ENCODE measurements at places on chromosomes 5 and 9.
A peak's percentile ranks its signal among the peaks of the same experiment; 100 is the strongest.

- DNase-seq = no peak
Observed at GRCh38 chr5:109844148-109844547, 154.4 kb downstream of the MAN2A1 start.

- DNase-seq = no peak
Observed at GRCh38 chr9:84821431-84821830, 151.9 kb downstream of the NTRK2 start.

DNA sequence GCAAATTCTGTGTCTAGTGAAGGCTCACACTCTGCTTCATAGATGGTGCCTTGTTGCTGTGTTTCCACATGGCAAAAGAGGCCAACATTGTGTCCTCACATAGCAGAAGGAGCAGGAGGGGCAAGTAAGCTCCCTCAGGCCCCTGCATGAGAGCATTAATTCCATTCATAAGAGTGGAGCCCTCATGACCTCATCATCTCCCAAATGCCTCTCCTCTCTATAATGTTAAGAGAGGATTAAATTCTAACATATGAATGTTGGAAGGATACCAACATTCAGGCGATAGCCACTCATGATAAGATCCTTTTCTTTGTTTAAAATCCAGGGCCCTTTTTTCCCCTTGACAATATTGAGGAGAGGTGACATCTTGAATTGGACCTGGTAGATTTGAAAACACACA lies 35.2 kb upstream of the PAM start:
- no peak for DNase-seq

- no peak for DNase-seq
Observed at GRCh38 chr5:36777105-36777757, 99.3 kb upstream of the NIPBL start.

GRCh38 chr5:147396070-147396823 lies 113.6 kb downstream of the DPYSL3 start:
- DNase-seq = no peak

DNA sequence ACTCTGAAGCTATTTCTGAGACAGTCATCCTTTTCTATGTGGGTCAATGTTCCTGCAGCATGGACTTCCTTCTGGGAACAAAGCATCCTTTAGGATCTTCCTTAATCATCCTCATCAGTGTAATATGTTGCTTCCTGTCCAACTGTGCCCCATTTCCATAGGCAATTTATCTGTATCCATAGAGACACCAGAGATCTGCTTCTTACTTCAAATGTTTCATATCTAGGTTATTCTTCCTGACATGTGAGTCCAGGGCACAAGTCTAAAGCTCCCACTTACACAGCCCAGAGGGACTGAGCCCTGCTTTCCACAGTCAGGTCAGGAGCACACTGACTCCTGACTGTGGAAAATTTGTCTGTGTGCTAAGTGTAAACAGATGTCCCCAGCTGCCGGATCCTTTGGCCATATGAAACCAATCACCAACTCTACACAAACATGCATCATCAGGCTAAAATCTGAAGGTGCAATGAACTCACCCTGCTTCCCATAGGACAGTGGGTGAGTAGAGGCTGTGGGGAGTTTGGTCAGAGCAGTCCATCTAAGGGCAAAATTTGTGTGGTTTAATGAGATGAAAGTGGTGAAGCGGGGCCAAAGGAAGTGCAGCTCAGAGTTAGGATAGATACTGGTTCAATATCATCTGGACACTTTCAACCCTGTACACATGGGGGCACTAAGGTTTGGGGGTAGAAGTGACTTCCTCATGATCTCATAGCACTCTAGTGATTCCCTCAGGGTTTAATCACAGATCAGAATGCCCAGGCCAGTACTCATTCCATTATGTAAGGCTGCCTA lies 85.2 kb upstream of the TNC start:
- DNase-seq = no peak

DNA sequence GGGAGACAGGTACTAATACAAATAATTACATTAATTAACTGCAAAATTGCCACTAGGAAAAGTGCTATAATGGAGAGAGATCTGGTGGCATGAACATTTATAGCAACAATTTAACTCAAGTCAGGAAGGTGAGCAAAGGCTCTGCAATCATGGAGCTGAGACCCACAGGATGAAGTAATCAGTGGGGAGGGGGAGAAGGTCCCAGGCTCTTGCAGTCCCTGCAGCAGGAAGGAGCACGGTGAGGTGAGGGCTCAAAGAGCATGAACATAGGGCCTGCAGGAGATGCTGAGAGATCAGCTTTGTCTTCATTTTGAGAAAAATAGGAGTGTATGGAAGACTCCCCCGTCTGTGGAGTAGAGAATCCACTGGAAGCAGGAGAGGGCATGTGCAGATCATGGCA lies 6.5 kb downstream of the PTPN3 start:
- DNase-seq = no peak

- no peak for DNase-seq
Observed at GRCh38 chr9:100590481-100590880, 12.6 kb downstream of the CAVIN4 start.

DNA sequence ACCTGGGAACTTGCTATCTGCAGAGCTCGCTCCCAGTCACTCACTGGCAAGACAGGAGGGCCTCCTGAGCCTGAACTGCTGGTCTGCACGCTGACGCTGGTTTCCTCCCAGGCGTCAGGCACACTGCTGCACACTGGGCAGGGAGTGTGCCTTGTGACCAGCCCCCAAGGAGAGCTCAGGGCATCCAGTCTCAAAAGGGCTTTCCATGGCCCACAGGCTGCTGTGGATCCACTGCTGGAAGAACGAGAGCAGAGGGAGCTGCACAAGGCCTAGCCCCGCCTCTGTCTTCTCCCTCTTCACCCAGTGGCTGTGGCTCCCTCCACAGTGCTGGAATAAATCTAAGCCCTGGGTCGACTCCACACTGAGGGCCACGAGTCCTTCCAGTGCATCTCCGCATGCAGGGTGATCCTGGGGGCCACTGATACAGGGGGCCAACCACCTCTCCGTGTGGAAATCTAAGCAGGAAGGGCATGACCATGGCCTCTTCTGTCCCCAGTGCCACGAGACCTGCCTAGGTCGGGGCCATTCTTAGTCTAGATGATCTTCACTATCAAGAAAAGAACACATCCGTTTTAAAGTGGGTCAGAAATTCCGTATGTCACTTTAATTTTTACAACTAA lies 93.6 kb downstream of the CAMSAP1 start:
- no peak for DNase-seq

DNA sequence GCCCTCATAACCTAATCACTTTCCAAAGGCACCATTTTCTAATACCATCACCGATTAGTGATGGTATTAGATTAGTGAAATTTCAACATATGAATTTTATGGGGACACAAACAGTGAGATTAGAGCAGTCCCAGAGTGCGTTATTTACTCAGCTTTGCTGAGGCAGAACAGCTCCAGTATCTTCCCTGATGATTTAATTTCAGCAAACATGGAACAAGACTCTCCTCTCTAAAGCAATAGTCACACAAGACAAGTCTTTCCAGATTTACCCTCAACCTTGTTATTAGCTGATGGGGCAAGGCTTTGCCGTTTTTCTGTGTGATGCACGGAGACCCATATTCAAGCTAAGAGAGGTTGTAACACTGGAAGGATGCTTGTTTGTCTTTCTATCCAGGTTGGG lies 333.4 kb downstream of the FBXL7 start:
- DNase-seq = no peak

- no peak for DNase-seq
Observed at GRCh38 chr9:27165670-27166069, 56.6 kb downstream of the TEK start.

GRCh38 chr5:177373806-177374205 lies 10.4 kb upstream of the SLC34A1 start:
- DNase-seq = no peak

DNA sequence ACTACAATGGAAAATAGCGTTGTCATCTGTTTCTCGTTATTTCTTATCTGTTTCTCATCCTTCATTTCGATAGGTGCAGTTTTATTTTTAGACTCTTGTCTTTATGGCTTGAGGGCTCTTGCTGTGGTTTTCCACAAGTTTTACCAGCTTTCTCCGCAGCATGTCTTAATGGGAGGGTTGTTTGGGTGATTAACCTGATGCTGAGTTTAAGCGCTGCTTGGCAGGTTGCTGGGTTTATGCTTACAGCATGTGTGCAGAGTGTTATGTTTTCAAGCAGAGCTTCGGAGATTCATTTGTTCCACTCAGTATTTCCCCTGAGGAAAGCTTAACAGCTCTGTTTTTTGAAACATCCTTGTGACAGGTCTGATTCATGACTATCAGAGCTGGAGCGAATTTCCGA lies 154.0 kb downstream of the SLC12A2 start:
- no peak for DNase-seq

DNA sequence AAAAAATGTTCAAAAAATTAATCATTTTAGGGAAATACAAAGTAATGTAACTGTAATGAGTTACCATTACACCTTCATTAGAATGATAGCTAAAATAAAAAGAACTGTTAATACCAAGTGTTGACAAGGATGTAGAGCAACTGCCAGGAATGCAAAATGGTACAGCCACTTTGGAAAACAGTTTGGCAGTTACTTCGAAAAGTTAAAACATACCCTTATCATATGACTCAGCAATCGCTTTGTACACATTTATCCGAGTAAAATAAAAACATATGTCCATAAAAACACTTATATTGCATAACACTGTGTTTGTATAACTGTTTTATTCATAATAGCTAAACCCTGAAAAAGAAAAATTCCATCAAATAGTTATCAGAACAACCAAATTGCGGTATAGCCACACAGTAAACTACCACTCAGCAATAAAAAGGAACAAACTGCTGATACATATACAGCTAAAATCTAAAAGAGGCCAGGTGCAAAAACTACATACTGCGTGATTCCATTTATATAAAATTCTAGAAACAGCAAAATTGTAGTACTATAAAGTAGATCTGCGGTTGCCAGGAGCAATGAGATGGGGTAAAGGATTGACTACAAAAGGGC lies 61.7 kb downstream of the RFX3 start:
- no peak for DNase-seq

- DNase-seq = no peak
Observed at GRCh38 chr5:136014049-136015002, 14.5 kb upstream of the TGFBI start.

DNA sequence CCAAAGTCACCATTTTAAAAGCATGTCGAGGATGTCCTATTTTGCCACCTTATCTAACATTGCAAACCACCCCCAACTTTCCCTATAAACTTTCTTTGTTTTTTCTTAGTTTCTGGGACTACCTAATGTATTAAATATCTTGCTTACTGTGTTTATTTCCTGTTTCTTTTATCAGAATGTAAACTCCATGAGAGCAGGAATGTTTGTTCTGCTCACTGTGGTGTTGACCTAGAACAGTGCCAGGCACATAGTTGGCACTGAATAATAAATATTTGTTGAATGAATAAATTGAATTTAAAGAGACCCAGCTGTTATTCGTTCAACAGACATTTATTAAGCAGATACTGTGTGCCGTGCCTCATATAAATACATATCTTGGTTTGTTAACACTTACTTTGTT lies 35.2 kb downstream of the MACIR start:
- DNase-seq = no peak

- DNase-seq = peak; percentile 46
Observed at GRCh38 chr5:54580997-54581811, 63.6 kb downstream of the SNX18 start.

- no peak for DNase-seq
Observed at GRCh38 chr5:33576726-33577590, 136.2 kb downstream of the TARS1 start.

Data from SJSA1 (cell line).